Occipital lobe (tissue), 3 donors: ENCODE measurements at places on chromosomes 11 and 22. TPM values are rescaled to one million over a fixed set of nuclear protein-coding genes. Genes with fewer than 3 reads are reported as not detected.

Gene NAV2
- total RNA-seq = 17.6 TPM

DNA sequence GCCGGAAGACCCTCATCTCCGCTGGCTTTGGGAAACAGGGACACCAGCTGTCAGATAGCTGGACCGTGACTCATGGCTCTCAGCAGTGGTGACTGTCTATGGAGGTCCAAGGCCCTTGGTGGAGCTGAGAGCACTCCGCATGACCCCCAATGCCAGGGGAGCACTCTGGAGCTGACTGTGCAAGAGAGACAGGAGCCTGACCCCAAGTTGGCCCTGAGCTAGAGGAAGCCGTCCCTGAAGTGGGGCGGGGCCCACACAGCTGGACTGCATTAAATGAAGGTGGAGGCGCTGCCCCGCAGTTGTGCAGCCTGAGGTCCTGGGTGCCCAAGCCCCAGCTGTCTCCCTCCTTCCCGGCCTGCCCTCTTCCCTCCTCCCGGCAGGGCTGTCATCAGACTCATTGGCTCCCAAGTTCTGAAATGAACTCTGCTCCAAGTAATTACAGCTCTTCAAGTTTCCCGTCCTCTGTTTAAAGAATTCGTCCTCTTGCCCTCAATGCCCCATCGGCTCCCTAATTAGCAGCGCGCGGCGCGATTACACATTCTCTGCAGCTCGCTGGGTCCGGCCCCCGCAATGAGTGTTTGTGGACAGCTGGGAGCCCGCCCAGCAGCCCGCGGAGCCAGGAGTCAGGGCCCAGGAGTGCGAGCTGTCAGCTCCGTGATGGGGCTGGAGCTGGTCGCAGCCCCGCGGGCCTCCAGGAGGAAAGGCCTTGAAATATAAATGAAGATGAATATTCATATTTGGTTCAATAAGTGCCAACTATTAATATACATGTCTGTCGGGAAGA, 93.2 kb upstream of the LMO1 start:
- DNase-seq = peak; percentile 42

- no peak for DNase-seq
These were observed 18.6 kb downstream of the CDC45 start for GRCh38 chr22:19498154-19498865.

- no peak for DNase-seq
These were observed 15.3 kb downstream of the TTC12 start for GRCh38 chr11:113329725-113330124.
